Liver (tissue), 10 donors: ENCODE measurements at places on chromosomes 4 and X. TPM values are rescaled to one million over a fixed set of nuclear protein-coding genes. Genes with fewer than 3 reads are reported as not detected.

The ARAP2 gene
- 5.3 TPM for total RNA-seq

The CFP gene
- total RNA-seq = 14.1 TPM

The TAF7L gene
- not detected for total RNA-seq

The PF4V1 gene
- 3.4 TPM for total RNA-seq

DNA sequence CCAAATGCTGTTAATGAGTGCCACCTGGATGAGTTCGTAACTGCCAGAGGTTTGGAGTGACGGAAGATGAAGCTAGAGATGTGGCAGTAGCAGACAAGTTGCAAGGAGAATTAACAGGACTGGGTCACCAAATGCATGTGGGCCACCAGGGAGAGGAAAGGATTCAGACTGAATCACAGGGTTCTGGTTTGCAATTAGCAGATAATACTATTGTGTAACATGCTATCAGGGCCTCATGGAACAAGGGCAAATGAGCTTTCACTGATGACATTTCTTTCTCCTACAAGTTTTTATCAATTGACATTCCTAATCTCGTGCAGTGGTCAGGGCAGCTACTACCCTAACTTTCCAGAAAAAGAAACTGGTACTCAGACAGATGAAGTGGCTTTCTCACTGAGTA, 21.4 kb downstream of the GAB3 start:
- peaks cover 19% of the 10 kb centered on the region for H3K4me1 ChIP-seq
- H3K27me3 ChIP-seq = no peaks in the 10 kb centered on the region
- H3K36me3 ChIP-seq = no peaks in the 10 kb centered on the region
- H3K4me3 ChIP-seq = no peak overlapping the region
- no peak for DNase-seq
- H3K27ac ChIP-seq = no peak overlapping the region

DNA sequence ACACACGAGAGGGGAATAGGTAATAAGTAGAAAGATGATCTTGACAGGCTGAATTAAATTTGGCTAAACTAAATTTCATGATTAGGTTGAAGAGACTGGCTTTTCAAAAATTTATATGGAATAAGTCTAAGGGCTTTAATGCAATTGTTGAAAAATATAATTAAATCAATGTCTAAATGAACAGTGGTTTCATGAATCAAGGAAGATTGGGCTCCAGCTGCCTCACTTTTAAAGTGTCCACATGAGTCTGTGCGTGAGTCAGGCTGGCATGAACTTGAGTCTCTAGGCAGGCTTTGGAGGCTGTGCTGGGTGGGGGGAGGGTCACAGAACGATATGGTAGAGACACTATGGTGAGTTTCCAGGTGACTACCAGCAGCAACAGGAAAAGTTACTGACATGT, 111.9 kb downstream of the SORBS2 start:
- peaks cover 4% of the 10 kb centered on the region for H3K36me3 ChIP-seq
- DNase-seq = no peak
- H3K4me3 ChIP-seq = no peak overlapping the region
- H3K4me1 ChIP-seq = peaks cover 21% of the 10 kb centered on the region
- H3K27me3 ChIP-seq = no peaks in the 10 kb centered on the region

GRCh38 chr4:81963015-81963762, 410.6 kb downstream of the HNRNPD start:
- H3K36me3 ChIP-seq = no peaks in the 10 kb centered on the region
- no peak overlapping the region for H3K4me3 ChIP-seq
- no peak overlapping the region for H3K27ac ChIP-seq
- no peak for DNase-seq
- H3K4me1 ChIP-seq = no peaks in the 10 kb centered on the region

GRCh38 chrX:67922966-67923365, 379.1 kb downstream of the AR start:
- H3K4me1 ChIP-seq = no peaks in the 10 kb centered on the region
- no peak overlapping the region for H3K4me3 ChIP-seq
- no peaks in the 10 kb centered on the region for H3K36me3 ChIP-seq
- DNase-seq = no peak
- peaks cover 8% of the 10 kb centered on the region for H3K27me3 ChIP-seq
- no peak overlapping the region for H3K27ac ChIP-seq

DNA sequence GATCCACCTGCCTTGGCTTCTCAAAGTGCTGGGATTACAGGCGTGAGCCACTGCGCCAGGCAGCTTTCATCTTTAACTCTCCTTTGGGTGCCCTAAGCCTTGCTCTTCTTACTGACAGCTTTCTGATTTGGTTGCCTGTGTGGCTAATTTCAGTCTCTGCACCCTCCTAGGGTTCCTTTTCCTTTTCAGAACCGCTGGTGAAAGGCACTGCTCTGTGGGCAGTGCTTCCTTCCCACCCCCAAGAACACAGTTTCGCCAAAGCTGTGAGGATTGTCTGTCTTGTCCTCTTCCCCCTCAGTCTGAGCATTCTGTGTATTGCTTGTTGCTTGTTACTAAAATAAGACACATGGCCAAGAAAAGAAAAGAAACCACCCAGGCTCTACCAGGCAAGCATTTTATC, 101.4 kb upstream of the FRMPD3 start:
- DNase-seq = no peak
- no peaks in the 10 kb centered on the region for H3K36me3 ChIP-seq
- no peaks in the 10 kb centered on the region for H3K4me1 ChIP-seq

DNA sequence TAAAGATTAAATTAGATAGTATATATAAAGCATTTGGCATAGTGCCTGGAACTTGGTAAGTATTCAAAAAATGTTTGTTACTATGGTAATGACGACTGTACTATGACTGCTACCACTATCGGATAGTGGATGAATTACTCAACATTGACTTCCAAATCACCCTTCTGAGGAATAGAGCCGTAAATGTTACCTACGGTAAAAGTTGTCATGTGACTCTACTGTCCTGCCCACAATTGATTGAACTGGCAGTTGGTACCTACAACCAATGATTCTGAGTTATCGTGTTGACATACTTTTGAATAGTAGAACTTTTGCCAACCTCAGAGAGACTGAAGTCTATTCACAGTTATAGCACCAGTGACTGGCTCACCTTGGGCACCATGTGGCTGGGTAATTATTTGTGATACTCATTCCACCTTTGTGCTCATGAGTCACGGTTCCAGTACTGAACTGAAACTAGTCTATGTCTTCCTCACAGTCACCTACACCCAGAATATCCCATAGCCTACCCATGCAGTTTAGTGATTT, 185.5 kb upstream of the PITX2 start:
- no peak overlapping the region for H3K4me3 ChIP-seq
- no peaks in the 10 kb centered on the region for H3K36me3 ChIP-seq
- DNase-seq = no peak
- H3K4me1 ChIP-seq = no peaks in the 10 kb centered on the region

DNA sequence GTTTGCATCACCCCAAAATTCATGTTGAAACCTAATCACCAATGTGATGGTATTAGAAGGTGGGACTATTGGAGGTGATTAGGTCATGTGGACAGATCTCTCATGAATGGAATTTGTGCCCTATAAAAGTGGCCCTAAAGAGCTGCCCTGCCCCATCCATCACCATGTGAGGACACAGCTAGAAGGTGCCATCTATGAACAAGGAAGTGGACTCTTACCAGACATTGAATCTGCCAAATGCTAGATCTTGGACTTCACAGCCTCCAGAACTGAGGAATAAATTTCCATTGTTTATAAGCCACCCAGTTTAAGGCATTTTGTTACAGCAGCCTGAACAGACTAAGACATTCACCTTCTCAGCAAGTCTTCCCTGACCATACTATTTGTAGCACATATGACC, 7.5 kb downstream of the PLA2G12A start:
- DNase-seq = no peak
- no peak overlapping the region for H3K4me3 ChIP-seq

DNA sequence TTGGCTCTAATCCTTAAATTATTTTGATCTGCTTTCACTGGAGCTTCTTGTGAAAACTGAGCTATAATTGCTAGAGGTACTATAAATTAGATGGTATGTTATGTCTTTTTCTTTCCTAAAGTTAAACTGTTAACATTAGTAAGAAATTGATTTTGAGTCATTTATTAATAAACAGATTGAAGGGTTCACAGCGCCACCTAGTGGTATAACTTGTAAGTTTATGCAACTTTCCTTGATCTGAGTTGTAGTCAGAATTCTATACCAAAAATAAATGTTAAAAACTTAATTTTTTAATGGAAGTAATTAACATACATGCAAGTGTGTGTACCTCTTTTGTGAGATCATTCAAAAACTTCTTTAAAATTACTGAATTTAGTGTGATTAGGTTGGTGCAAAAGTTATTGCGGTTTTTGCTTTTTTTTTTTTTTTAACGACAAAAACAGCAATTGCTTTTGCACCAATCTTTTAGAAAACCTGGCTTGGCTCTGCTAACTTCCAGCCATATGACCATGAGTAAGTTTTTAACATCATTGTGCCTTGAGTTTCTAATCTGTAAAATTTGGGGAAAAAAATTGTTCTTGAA, 151.5 kb downstream of the CENPC start:
- H3K36me3 ChIP-seq = no peaks in the 10 kb centered on the region
- H3K4me1 ChIP-seq = no peaks in the 10 kb centered on the region
- H3K27me3 ChIP-seq = no peaks in the 10 kb centered on the region
- no peak for DNase-seq
- H3K4me3 ChIP-seq = no peak overlapping the region
- H3K27ac ChIP-seq = no peak overlapping the region

DNA sequence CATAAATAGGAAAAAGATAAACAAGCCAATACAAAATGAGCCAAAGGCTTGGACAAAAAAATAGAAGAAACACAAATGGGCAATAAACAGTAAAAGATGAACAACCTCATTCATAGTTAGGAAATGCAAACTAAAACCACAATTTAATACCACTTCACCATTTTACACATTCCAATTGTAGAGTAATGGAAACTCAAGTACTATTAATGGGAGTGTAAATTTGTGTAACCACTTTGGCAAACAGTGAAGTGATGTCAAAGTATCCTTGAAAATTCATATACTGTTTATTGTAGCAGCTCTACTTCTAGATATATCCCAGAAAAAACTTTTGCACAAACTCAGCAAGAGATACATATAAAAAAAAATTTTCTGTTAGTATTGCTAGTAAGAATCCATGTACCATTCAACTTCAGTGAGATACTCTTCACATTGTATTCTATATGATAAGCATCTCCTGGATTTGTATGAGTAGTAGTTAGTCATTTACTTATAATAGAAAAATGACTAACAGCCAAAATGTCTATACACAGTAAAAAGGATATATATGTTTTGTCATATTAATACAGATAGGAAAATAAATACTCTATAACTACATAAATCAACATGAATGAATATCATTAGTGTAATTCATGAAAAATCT, 229.8 kb downstream of the DKK2 start:
- no peaks in the 10 kb centered on the region for H3K27me3 ChIP-seq
- no peak for DNase-seq
- no peak overlapping the region for H3K4me3 ChIP-seq
- H3K36me3 ChIP-seq = no peaks in the 10 kb centered on the region
- H3K4me1 ChIP-seq = no peaks in the 10 kb centered on the region

DNA sequence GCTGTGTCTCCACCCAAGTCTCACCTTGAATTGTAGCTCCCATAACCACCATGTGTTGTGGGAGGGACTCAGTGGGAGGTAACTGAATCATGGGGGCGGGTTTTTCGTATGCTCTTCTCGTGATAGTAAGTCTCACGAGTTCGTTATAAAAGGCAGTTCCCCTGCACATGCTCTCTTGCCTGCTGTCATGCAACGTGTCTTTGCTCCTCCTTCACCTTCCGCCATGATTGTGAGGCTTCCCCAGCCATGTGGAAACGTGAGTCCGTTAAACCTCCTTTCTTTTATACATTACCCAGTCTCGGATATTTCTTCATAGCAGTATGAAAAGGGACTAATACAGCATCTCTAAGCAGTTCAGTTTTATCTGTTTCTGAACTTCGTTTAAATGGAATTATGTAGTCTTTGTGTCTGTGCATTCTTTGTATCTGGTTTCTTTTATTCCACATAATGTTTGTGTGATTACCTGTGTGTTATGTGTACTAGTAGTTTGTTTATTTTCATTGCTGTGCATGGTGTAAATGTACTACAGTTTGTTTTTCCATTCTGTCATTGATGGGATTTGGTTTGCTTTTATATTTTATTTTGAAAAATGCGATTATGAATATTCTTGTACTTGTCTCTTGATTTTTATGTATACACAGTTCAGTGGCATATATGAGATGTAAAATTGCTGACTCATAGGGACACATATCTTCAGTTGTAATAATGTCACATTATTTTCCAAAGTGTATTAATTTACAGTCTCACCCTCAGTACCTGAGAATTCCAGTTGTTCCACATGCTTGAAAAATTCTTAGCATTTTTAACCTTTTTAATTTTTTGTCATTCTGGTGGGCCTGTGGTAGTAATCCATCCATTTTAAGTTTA, 304.9 kb downstream of the GBA3 start:
- H3K36me3 ChIP-seq = no peaks in the 10 kb centered on the region
- H3K27me3 ChIP-seq = no peaks in the 10 kb centered on the region
